ENCODE measurements at places on chromosomes 16 and 17.

DNA sequence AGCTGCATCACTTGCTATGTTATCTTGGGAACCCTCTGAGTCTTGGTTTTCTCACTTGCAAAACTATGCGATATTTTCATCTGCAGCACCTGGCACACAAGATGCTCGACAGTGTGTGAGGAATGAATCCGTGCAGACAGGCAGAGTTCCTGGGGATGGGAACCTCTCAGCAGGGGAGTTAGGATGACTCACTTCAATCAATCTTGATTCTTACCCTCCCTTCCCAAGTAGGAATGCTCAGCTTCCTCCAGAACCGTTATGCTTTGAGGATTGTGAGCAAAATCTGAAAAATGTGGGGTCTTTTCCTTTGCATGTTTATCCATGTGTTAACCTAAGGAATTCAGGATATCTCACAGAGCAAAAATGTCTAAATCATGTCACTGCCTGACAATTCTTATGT, 68.9 kb upstream of the HNF1B start:
- DNase-seq, result peak; percentile 97

DNA sequence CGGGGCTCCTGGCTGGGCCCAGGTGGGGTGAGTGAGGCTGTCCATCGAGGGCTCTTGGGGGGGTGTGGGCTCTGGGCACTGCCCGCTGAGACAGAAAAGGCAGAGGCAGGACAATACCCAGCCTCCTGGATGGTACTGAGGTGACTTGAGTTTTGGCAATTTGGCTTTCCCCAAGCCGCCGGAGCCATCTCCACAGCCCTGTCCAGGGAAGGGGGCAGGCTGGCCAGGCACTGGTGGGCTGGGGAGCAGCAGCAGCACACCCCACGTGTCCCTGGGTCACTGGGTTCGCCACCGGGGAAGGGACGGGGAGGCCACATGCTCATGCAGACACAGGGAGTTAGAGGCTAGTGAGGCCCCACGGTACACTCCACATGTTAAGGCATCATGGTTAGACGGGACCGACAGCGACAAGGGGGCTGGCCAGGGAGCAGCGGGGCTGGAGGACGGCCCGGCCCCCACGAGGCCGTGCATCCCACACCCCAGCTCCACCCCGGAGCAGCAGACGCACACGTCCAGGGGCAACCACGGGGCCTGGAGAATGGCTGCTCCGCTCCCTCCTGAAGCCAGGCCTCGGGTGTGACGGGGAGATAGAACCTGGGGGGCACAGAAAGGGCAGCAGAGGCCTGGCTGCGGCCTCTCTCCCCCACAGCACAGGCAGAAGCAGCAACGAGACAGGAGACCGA, 3.0 kb downstream of the ARHGDIA start:
- DNase-seq, result no peak

DNA sequence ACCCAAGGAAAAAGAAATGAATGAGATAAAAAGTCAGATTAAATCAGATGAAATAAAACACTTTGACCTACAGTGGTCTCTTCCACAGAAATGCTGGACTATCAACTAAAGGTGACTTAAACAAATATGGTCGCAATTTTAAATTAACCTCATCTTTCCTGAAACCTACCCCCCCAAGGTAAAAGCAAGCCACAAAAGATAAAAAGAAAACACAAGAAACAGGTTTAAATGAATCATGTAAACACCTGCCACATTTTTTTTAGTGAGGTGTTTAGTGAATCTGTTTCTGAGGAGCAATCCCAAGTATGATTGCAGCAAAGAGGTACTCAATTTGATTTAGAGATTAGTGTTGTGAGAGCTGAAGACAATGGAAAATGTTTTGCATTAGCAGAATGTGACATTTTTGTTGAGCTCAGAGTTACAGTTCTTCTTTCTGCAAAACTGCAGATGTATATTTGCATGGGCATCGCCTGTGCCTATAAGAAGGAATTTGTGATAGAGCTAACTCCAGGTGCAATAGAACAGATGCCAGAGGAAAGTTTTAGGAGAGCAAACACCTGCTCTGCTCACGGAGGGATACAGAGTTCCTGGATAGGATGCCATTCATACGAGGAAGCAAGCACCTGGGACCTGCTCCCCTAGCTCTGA, 3.4 kb upstream of the MMD start:
- no peak for DNase-seq

GRCh38 chr17:81400154-81400977, 5.1 kb downstream of the BAHCC1 start:
- peak; percentile 76 for DNase-seq

- DNase-seq, result no peak
Measured at GRCh38 chr17:40360091-40360490, 4.4 kb downstream of the GJD3 start.

DNA sequence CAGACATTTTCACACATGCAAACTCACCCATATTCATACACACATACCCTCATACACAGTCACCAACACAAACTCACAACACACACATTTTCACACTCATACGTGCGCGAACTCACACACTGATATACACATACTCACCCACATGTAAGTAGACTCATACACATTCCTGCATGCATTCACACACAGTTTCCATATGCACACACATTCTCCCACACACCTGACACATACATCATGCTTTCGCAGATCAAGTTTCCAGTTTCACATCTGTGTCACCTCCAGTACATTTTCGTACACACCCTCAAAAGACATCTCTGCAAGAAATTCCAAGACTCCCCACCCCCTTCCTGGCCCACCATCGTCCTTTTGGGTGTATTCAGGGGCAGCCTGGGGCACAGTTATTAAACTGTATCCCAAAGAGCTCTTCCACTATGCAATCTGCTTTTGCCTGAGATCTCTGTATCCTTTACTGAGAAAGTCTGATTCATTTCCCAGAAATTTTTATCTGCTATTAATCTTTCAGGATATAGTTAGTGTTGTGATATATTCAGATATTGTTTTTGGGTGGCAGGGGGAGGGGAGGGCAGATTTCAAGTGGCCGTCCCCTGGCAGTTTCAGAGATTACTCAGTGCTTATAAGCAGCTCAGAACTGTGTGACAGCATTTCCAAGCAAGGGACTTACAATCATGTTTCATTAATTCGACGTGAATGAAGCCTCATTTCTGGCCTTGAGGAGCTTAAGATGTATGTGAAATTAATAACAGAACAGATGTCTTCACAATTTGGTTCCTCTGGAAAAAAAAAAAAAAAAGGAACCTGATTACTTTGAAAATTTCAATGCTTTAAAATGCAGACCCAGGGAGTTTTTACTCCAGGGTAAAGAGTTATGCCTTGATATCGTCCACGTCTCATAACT, 35.3 kb upstream of the MMP2 start:
- DNase-seq, result no peak

- no peak for DNase-seq
Measured at GRCh38 chr16:14238756-14239155, 167.6 kb downstream of the MRTFB start.

- no peak for DNase-seq
Measured at GRCh38 chr17:81722184-81723120, 10.4 kb downstream of the SLC25A10 start.

GRCh38 chr17:1077581-1077985, 80.7 kb downstream of the TIMM22 start:
- no peak for DNase-seq

GRCh38 chr17:78142119-78142861, 3.9 kb upstream of the C17orf99 start:
- peak; percentile 35 for DNase-seq
